Putamen (tissue), 1 donor: ENCODE measurements at places on chromosomes 5 and 9.

GRCh38 chr5:55540525-55540924, 5.8 kb upstream of the PLPP1 start:
- DNase-seq = no peak

DNA sequence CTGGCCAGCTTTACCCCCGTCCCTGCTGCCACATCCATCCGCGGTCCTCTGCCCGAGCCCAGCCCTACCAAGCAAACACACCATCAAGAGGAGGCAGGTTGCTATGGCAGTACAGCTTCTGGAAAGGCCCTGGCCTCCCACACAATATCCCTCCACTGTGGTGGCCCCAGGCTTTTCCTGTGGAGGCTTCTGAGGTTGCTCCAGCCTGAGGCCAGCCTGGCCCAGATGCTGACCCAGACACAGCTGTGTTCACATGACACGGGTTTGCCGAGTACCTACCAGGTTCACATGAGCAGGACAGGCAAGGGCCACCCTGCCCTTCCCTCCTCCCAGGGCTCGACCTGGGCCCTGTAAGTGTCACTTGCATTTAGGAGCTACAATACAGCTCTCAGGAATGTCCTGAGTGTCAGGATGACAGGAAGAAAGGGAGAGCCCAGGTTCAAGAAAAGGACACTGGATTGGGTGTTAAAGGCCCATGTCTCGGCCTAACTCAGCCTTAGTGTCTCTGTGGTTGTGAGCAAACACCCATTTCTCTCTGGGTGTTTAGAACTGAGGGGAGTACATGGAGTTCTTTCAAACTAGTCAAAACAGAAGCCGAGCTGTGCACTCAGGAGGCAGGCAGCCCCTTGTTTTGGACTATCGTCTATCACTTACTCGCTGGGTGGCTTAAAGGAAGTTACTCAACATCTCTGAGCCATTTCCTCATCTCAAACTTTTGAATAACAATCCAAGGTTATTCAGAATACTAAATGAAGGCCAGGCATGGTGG, 40.2 kb downstream of the NAIF1 start:
- no peak for DNase-seq

DNA sequence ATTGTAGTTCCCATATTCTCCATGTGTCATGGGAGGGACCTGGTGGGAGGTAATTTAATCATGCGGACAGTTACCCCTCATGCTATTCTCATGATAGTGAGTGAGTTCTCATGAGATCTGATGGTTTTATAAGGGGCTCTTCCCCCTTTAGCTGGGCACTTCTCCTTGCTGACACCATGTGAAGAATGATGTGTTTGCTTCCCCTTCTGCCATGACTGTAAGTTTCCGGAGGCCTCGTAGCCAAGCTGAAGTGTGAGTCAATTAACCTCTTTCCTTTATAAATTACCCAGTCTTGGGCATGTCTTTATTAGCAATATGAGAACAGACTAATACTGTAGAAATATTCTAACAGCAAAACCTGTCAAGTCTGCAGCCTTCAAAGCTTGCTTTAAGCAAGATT, 293.2 kb downstream of the CTNND2 start:
- DNase-seq = no peak

DNA sequence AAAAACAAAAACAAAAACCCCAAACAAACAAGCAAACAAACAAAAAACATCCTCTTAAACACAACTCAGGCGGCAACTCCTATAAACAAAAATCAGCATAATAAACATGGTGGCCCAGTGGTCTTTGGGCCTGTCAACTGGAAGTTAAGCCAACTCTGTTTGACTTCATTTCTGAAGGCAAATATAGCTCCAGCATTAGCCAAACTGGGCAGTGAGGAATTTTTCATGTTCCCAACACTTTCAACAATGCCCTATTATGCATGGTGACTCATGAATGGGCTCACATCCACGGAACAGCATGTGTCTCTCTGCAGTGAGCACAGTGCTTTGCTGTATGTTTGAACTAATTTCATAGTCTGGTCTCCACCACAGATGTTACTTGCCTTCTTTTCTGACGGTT, 143.9 kb upstream of the STC2 start:
- DNase-seq = peak; percentile 97

DNA sequence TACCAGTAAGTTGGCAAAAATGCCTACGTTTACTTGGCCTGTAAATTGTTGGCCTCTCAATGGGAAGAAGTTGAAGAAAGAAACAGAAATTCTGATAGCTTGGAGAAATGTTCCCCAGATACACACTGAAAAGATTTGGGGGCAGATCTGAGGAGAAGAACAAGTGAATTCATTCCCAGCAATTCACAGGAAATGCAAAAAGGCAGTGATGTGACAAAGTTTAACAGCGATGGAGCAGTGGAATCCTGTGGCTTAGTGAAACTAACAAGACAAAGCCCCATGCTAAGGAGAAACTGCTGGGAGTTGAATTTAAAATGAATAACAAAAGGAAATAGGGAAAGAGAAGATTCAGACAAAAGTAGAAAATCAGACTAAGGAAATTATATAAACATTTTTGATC, 213.2 kb upstream of the EDIL3 start:
- no peak for DNase-seq

GRCh38 chr9:115353681-115354080, 235.7 kb upstream of the TNC start:
- DNase-seq = no peak

DNA sequence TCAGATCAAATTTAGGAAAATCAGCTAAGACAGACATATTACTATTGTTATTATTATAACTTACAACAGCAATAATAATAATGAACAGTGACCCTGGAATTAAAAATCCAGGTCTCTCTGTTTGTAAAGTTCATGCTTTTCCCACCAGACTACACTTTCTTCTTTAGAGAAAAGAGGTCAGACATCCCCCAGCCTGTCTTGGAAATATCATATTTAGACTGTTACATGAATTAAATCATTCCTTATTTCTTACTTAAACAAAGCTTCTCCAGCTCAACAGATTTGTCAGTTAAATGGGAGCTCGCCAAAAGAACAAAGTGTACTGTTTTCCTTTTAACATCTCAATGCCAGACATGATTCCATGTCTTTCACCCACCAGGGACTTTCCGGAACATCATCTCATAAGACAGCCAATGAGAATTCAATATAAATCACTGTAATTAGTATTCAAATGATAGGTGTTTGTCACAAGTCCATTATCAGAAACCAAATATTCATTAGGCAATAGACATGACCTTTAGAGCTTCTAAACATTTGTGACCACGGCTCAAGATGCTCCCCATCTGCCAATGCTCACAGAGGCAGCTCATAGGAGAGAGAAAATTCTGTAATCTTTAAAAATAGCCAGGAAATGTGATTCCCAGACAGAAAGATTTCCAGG, 351.9 kb downstream of the ENC1 start:
- no peak for DNase-seq

DNA sequence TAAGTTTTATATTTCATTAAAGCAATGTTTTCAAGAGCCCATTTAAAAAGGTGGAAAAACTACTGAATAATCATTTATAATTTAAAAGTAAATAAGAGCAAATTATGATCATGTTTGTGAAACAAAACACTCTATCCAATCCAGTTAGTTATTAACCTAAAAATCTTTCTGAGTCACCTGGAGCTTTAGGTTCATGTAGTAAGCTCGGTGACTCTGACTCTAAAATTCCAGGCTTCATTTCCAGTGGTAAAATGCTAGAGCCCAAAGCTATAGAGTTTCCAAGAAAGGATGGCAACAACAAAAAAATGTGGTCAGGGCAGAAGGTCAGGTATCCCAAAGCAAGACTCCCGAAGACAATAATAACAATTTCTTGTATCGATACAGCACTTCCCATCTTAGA, 76.1 kb upstream of the SPOCK1 start:
- no peak for DNase-seq

DNA sequence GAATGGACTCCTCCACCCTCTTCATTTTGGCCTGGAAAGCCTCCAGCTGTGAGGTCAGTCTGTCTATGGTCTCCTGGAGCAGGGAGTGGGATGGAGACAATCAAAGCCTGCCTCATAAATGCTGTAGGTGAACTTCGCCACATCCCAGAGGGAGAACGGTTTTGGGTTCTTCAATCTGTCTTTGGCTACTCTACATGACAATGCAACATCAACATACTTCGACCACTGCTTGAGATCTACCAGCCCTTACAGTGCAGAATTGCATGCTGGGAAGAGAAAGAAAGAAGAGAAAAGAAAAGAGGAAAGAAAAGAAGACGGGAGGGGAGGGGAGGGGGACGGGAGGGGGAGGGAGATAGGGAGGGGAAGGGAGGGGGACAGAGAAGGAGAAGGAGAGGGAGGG, 28.5 kb upstream of the ANXA6 start:
- no peak for DNase-seq

DNA sequence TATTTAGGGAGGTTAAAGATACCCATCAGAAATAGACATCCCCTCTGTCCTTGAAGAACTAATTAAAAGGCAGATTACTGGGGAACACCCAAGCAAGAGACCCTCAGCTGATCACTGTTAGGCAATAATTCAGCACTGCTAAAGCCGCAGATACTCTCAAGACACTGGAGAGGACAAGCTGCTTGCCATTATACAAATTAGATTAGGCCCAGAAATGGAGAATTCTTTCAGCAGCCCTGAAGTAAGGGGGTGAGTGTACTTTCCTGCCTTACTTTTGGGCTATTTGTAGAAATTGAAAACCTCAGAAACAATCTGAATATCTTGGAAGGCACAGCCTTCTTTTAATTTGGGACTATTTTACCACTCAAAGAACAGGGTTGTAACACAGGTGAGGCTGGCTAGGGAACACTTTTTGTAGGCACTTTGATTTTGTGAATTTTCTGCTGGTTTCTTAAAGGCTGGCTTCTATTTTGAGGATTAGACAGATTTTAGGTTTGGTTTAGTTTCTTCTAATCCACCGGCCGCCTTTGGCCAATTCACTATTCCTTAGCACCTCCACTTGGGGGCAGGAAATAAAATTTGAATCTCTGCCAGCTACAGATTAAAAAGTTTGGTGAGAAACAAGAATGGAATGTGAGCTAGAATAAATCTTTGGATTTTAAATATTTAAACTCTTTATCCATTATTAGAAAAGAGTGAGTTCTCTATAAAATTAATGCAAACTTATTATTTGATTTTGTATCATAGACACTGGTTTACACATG, 106.0 kb downstream of the SMARCA2 start:
- no peak for DNase-seq

DNA sequence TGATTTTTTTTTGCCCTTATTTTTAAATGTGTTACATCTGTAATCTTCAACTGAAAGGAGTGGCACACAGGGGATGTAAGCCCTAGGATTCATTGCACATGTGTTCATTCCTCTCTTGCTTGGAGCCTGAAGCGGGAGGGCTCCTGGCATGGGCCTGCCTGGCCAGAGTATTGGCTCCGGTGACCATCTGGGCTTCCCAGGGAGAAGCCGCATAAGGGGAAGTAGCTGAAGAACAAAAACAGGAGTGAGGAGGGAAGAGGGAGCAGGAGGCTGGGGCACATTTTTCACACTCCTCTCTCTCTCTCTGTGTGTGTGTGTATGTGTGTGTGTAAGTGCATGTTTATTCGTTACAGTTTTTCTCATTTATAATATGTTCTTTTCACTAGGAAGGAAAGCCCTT, 269.9 kb downstream of the PRR16 start:
- DNase-seq = no peak

- no peak for DNase-seq
Measured at GRCh38 chr9:27628311-27628710, 55.0 kb upstream of the C9orf72 start.

- peak; percentile 50 for DNase-seq
Measured at GRCh38 chr5:133370036-133370831, 242.1 kb downstream of the FSTL4 start.

DNA sequence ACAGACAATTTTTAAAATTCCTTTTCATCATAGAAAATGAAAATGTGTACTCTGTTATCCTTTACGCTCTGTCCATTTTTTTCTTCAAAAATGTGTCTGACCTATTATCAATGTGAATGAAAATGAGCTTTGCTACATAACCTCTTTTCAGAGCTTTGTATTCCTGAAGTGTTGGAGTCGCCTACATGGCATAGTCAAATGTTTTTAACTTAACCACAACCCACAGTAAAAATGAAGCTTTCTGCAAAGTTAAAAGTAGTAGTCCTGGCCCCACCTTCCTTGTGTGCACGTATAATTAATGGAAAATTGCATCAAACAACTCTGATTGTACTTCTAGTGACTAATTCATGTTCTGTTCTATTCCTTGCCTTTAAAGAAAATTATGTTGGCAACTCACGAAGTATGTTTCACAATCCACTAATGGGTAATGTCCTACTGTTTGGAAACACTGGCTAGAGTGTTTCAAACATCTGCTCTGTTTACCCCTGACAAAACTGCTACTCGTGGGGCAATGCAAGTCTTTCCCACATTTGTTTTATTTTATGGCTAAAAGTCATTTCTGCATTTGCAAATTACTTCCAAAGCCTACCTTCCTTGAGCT, 18.6 kb upstream of the PSAT1 start:
- DNase-seq = no peak

DNA sequence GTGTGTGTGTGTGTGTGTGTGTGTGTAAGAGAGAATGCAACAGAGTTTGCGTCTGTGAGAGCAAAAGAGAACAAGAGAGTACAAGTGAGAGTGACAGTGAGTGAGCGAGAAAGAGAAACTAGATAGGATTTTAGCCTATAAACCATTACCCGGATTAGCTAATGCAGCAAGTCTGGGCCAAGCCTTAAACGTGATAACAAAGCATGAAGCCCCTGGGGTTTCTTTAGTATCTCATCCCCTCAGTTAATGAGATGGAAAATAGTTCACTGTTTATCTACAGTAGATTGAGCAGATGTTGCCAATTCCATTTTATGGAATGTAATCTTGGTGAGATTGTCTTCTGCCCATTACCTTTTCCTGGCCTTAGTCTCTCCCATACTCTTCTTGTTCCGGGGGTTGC, 114.5 kb downstream of the MAT2B start:
- no peak for DNase-seq

GRCh38 chr5:141557681-141558136, 61.1 kb downstream of the DIAPH1 start:
- peak; percentile 95 for DNase-seq

- DNase-seq = no peak
Measured at GRCh38 chr9:88577256-88578120, 42.5 kb downstream of the NXNL2 start.

DNA sequence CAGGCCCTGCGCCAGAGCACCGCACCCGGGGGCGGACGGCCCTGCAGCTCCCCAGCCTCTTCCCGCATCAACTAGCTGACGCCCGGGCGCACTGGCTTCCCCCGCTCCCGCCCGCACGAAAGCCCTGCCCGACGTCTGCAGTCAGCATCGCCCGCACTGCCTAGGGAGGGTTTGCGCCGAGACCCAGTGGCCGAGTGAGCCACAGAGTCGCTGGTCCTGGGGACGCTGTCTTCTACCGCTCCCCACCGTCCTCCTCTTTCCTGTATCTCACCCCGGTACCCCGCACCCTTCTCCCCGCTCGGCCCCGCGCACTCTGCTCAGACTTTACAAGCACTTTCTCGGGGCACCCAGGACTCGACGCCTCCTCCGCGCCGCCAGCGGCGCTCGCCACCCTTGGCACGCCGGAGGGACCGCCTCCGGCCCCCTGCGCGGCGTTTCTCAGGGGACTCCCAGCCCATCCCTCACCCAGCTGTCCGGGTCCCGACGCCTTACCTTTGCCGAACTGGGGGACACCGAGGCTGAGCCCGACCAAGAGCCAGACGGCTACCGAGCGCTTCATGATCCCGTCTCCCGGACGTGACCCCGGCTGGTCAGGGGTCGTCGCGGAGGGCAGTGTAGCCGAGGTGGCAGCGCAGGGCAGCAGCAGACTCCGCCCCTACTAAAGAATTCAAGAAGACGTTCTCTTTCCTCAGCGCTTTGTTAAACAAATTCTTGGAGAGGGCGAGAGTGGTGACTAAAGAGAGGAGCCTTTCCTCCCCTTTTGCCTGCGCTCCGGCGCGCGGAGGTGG, 670 bp downstream of the EDIL3 start:
- DNase-seq = peak; percentile 56

GRCh38 chr5:6581559-6582426, 51.1 kb downstream of the NSUN2 start:
- no peak for DNase-seq

GRCh38 chr9:101119206-101119819, 90.8 kb downstream of the PLPPR1 start:
- DNase-seq = peak; percentile 65
